ENCODE measurements at places on chromosomes 16 and 17.

DNA sequence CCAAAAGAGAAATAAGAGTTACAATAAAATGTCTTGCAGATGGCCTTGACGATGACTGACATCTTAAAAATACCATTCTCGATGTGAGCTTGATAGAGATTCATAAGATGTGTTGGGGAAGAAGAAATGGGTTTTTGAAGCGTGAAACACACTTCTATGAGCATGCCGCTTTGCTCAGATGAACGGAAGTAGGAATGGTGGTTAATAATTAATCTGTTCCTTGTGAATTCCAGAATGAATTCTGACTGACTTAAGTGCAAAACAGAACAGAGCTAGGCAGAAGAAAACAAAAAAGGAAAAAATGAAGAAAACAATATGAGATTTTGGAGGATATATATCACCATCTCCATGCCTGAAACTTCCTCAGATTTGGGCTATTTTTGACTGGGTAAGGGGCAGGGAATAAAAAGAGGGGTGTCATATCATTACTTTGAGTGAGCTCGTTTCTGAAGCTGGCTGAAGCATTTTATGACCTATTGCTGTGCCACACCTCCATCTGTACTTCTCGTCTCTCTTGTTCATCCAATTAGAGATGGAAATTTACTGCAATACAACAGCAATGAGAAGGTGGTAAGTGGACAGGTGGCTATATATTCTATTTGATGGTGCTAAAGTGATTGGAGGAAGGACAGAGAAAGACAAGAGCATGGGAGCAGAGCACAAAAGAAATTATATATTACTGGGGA, 1152.0 kb upstream of the CDH8 start:
- no peak for DNase-seq

DNA sequence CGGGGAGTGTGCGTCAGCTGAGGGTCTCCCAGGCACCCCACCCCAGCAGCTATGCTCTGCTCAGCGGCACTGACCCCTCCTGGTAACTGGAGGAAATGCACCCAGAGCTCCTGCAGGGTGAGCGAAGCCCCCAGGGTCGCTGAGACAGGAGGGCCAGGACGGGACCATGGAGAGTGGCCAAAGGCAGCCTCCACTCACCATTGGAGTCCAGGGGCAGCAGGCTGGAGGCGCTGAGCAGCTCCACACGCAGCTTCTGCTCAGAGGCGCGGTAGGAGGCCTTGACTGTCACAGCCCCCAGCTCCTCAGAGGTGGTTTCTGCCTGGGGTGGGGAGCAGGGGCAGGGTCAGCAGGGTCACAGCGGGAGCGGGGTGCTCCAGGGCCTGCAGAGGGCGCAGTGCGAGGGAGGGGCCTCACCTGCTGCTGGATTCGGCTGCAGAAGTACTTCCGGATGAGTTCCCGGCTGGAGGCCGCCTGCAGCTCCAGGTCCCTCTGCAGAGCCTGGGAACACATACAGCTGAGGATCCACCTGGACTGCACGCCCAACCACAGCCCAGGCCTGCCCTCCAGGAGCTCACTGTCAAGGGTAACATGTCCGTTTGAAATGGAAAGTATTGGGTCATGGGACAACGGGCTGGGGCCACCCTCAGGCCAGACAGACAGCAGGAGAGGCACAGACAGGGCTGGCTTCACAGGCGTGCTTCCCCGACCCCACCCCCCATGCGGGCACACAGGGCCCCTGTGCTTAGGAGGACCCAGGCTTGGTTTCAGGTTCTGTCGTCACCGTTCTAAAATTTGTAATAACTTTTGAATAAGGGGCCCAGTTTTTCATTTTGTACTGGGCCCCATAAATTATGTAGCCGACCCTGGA, 13.8 kb downstream of the UNC13D start:
- DNase-seq: no peak

GRCh38 chr16:87784812-87785211, 19.0 kb upstream of the KLHDC4 start:
- no peak for DNase-seq

DNA sequence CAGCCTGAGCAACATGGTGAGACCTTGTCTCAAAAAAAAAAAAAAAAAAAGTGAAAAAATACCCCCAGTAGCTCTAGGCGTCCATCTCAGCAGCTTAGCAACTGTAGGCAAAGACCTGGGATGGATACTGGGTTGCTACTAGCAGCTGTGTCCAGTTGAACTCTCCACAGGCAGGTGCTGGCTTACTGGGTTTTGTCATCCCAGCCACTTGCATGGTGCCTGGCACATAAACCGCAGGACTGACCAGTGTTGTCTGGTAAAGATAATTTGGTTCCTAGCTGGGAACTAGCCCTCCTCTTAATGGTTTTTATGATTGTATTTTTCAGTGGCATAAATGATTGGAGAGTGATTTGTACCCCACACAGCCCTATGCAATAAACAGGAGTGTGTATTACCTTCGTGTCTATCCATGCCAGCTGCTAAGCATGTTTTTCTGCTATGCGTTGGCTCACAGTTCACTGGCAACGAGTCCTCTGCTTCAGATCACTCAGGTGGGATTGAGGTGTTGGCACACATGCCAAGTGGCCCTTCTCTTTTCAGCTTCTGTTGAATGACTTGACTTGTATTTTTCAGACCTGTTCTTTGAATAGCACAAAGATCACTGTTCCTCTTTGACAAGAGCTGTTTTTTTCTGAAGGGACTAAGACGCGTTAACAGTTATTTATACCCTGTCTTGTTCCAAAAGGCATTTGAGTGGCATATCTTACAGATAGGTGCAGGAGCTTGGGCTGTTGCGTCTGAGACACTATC, 352.9 kb downstream of the SNX29 start:
- no peak for DNase-seq
